ENCODE measurements at places on chromosomes 6 and 20. TPM values are rescaled to one million over a fixed set of nuclear protein-coding genes. Genes with fewer than 3 reads are reported as not detected.

Gene PHF10
- total RNA-seq = 39.5 TPM

Gene CCDC170
- total RNA-seq = 0.10 TPM

Gene COL12A1
- 49.3 TPM for total RNA-seq

Gene UNC93A
- total RNA-seq = not detected

Gene SAMHD1
- 45.5 TPM for total RNA-seq

Gene KIAA0408
- total RNA-seq = 0.87 TPM

Gene TTK
- total RNA-seq = 7.2 TPM

Gene DOK5
- 1.5 TPM for total RNA-seq

Gene PI16
- 0.23 TPM for total RNA-seq

Gene TEAD3
- total RNA-seq = 1.8 TPM

Gene SMPDL3A
- 7.5 TPM for total RNA-seq

Gene TPBG
- total RNA-seq = 19.0 TPM

DNA sequence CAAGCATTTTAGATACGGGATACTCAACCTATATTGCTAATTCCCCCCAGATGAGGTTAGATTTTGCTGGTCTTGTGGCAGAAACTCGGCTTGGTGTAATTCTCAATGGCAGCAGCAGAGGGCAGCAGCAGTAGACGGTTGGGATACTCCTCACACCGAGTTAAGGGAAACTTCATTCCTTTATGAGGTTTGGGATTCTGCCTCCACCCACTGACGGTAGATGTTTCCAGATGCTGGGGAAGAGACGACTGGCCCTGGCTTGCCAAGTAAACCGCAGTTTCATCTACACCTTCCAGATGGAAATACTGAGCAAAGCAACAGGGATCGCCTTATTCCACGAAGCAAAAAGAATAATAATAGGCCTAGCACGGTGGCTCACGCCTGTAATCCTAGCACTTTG, 8.2 kb upstream of the TBC1D7 start:
- no peak for DNase-seq

- DNase-seq = no peak
These were observed 27.7 kb downstream of the ALDH5A1 start for GRCh38 chr6:24522228-24523176.

DNA sequence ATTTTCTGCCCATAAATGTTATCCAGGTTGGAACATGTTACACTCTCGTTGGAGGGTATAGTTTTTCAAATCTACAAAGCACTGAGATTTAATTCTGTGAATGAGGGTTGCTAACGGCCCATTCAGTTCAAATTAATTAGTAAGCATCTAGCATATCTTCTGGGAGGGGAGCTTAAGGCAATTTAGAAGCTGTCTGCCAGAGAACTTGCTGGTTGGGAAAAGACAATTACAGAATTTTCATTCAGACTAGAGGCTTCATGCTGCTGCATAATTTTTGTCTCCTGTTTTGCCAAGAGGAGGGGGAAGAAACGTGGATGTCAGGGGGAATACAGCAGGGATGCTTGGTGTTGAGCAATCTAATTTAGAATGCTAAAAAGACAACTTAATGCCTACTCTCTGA, 268.3 kb upstream of the FAM83B start:
- DNase-seq = no peak

- no peak for DNase-seq
These were observed 68.9 kb upstream of the TBXT start for GRCh38 chr6:166236596-166236995.

DNA sequence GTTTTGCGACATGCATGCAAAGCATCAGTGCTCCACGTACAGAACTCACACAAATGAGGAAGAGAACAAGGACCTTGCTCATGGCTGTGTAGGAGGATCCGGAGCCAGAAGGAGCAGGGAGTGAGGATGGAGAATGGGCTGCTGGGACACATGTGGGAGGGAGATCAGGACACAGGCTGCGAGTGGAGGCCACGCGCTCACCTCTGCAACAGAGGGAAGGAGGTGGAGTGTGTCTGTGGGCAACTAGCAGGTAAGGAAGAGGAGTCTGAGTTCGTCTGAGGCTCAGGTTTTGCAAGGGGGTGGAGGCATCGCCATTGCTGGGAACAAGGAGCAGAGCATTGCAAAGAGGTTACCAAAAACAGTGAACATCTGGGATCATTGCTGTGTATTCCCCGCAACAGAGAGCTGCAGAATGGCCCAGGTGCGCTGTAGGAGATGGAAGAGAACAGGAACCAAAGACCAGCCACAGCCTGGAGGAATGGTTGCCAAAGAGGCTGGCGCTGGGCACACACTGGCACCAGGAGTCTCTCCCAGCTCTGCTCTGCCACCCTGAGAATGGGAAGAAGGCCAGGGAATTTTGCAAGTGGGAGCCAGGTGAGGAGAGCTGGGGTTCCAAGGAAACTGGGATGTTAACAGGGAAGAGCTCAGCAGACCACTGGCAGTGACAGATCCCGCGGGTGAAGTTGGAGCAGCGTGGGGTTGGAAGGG, 90.0 kb upstream of the RPS6KA2 start:
- no peak for DNase-seq

GRCh38 chr6:17472653-17473183, 79.3 kb downstream of the CAP2 start:
- no peak for DNase-seq

DNA sequence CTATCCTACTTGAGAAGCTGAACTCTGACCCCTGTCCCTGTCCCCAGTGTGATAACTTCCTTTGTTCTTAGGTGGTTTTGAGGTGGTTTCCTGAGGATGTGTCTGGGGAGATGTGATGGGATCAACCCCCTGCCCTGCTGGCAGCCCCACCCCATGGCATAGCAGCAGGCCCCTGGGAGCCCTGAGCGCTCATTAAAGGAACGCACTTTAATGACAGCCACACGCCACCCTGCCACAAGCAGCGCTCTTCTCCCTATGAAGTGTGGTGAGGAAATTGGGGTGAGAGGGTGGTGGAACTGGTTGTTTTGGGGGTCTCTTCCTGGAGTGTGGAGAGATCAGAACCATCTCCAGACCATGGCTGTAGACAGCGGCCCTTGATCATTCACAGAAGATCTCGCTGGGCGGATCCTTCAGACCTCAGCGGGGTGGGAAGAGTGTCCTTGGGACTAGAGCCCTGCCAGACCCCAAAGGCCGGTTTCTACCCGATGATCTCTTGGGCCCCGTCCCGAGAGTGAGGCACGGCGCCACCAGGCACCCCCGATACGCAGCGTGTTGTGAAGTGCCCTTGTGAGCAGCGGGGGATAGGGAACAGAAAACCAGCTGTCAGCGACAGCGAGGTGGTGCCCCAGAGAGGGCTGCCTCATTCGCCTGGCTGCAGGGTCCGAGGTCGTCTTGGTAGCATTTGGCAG, 45.4 kb downstream of the SYNJ2 start:
- no peak for DNase-seq

DNA sequence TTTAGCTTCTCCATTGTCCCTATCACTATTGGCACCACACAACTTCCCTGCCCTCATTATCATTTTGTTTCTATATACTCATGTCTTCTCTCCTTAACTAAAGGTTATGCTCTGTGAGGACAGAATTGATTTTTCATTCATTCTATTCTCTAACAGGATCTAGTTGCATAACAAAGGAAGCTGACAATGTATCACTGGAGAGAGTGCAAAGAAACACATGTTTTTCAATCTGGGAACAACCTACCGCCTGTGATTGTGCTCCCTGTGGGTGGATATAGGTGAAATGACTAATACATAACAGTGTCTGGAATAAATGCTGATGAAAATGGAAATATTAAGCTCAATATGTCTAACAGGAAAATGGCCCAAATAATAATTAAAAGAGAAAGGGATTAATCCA, 56.6 kb downstream of the COL12A1 start:
- DNase-seq = no peak

GRCh38 chr20:41141153-41141815, 3.9 kb downstream of the PLCG1 start:
- no peak for DNase-seq

DNA sequence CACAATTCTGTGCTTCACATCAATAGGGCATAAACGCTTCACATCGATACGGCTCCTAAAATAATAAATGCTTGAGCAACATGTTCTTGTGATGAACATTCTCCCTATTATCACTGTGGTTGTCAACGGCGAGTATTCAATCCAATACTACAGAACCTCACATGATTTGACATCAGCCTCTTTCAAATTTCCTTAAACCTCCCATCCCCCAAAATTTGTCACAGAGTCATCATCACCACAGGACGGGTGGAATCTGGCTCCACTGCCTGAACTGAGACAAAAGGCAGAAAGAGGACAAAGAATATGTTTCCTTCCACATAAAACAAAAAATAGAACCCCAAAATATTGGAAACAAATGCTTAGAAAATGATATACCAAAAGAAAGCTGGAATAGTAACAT, 7.3 kb downstream of the THEMIS start:
- DNase-seq = no peak

- no peak for DNase-seq
These were observed 304.1 kb downstream of the RFPL4B start for GRCh38 chr6:112651239-112651638.

GRCh38 chr6:2497922-2498623, 252.6 kb downstream of the MYLK4 start:
- DNase-seq = peak; percentile 68

GRCh38 chr6:161804838-161805237, 531.0 kb upstream of the AGPAT4 start:
- no peak for DNase-seq

- no peak for DNase-seq
These were observed 4.9 kb downstream of the MTCL3 start for GRCh38 chr6:127514179-127514772.

DNA sequence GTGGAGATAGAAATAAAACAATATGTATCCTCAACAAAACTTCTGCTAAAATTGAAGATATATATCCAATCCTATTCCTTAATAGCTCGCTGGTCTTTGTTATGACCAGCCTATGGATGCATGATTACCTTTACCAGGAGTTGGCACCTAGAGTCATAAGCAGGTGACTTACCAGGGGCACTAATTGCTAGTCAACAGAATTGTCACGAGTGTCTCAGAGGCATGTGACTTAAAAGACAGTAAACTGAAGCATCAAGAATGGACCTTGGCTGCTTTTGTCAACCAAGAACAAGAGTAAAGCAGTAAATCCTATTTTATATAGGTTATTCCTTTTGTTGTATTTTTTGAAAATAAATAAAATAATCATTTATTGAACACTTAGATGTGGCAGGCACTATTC, 115.4 kb downstream of the MYO6 start:
- DNase-seq = no peak

DNA sequence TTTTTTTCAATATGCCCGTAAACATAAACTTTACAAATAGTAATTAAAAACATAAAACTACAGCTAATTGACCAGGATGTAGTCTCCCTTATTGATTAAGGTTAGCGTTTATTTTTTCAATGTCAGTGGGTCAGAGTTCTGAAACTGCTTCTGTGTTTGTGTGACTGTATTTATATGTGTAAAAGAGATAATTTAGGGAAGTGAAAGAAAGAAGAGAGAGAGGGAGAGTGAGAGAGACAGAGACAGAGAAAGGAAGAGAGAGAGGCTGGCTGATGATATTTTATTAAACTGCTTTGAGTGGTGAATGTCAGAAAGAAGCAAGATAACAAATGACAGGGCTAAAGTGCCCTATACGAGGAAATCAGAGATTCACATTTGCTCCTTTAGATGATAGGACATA, 266.1 kb upstream of the PTCHD4 start:
- DNase-seq = no peak

DNA sequence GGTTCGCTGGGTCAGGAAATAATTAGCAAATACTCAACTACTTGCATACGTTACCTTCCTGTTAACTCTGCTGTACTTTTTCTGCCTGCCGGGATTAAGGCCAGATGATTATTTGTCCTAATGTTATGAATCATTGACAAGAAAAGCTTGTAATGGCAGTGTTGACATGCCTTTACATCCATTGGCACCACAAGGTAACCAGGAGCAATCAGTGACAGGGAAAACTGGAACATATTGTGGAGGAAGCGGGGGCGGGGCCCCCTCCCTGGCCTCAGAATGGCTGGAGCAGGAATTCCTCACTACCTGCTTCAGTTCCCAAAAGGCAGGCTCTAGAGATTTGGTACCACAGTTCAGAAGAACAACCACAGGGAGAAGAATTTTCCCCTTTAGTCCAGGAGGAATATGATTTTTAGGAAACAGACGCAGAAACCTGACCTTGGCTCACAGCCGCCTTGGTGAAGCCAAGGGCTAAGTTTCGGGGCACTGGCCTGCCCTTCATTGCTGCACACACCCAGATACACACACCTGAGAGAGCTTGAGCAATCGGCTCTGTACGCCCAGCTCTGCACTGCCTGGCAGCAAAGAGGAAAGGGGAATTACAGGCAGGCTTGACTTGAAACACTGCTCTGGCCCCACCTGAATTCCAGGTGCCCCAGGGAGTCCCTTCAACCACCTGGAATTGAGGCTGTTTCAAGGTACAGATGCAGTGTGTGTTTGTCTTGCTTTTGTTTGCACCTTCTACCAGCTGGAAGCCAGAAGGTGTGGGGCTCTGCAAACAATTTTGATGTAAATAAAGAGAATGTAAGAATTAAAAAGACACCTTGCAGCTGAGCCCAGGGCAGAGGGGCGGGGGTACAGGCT, 89.8 kb downstream of the MYB start:
- DNase-seq = no peak

- DNase-seq = no peak
These were observed 11.2 kb upstream of the TTK start for GRCh38 chr6:79993012-79993910.

- DNase-seq = no peak
These were observed 55.9 kb downstream of the TBC1D7 start for GRCh38 chr6:13272131-13273046.

GRCh38 chr20:7214081-7214740, 446.7 kb downstream of the BMP2 start:
- DNase-seq = no peak

DNA sequence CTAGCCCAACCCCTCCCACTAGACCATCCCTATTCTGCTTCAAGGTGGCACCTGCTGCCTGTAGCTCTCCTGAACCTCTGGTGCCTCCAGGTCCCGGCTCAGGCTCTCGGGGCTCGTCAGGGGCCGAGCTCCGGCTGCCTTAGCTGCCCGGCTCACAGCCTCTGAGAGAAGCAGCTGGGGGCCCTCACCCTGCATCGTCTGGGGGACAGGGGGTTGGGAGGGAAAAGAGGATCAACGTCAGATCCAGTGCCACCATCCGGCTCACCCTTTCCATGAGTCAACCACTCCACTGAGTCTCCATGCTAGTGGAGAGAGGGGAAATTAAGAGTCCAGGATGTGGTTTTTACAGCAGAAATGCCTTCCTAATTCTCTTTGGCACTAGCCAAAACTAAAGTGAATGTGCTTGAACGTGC, 13.0 kb downstream of the BAG6 start:
- no peak for DNase-seq

GRCh38 chr6:149046164-149046821, 271.2 kb upstream of the TAB2 start:
- DNase-seq = no peak

GRCh38 chr20:18440403-18440802, 26.4 kb downstream of the DZANK1 start:
- DNase-seq = no peak

- no peak for DNase-seq
These were observed 202.0 kb upstream of the GMDS start for GRCh38 chr6:2447318-2447920.

GRCh38 chr20:24721891-24722568, 227.0 kb upstream of the CST7 start:
- DNase-seq = no peak
